Stimulated activated CD8-positive, alpha-beta memory T cell treated with anti-CD3 and anti-CD28 coated beads, Interleukin-2, amount 100 ng/mL, for 48 hours (primary cell): ENCODE measurements at places on chromosomes 7 and 10.

DNA sequence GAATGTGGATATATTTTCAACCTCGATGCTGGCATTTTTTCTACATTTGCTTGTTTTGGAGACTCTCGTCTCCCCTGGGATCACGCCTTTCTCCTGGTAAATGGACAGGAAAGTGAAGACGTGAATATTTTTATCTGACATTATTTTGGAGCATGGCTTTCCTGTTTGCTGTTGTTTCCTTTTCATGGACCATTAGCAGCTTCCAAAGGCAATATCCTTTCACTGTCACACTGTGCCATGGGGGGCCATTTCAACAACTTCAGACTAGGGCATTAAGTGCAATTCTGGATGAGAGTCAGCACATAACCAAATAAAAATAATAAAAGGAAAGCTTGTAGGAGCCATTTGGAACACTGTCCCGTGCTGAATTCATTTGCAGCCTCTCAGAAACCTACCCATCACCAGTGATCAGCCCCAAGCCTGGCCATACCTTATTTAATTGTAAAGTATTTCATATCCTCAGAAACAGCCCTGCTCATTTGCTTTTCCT is 75.9 kb upstream of the NEUROD6 start:
- DNase-seq, result no peak

DNA sequence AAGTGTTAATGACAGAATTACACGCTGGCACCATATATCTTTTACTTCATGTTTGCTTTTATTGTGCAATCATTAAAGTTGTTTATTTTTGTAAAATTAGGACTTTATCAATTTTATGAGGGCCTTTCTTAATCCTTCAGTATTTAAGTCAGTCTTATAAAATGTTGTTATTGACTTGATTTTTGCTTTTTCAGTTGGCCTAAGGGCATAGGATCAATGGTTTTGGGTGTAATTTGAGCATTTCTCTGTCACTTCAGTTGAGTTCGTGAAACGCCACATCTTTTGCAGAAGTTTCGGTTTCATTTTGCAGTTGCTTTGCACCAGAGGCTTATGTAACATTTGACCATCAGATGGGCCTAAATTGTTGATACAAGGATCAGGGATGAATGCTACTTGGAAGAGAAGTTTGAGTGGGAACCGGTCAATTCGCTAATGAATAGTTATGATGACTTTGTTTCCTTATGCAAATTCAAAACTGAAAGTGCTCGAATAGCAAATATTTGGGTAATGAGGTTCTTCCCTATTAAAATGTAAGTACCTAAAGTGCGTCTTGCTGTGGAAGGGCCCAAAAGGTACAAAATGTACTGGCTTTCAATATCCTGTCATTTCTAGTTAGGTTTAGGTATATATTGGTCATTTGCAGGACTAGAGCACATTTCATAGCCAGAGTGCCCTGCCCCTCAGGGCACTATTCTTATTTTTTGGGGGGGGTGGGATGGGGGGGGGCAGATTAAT is 340.9 kb downstream of the LRMDA start:
- DNase-seq, result no peak

DNA sequence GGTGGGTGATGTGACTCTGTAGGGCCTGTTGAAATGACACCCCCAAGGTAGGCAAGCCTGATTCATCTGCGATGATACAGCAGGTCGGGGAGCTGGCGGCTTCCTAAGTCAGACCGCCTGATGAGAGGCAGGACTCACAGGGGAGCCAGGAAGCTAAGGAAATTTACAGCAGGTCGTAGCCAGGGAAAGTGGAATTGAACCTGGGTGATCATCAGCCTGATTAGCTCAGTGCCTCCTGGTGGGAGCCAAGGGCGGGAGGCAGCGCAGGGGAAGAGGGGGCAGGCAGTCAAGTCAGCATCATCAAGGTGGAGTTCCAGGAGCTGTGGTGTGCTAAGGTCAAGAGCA is 18.5 kb upstream of the TRIM56 start:
- no peak for DNase-seq

- no peak for DNase-seq
Observed at GRCh38 chr7:92778972-92779371, 57.4 kb downstream of the CDK6 start.

GRCh38 chr10:21507150-21507549 is 18.3 kb downstream of the SKIDA1 start:
- no peak for DNase-seq

DNA sequence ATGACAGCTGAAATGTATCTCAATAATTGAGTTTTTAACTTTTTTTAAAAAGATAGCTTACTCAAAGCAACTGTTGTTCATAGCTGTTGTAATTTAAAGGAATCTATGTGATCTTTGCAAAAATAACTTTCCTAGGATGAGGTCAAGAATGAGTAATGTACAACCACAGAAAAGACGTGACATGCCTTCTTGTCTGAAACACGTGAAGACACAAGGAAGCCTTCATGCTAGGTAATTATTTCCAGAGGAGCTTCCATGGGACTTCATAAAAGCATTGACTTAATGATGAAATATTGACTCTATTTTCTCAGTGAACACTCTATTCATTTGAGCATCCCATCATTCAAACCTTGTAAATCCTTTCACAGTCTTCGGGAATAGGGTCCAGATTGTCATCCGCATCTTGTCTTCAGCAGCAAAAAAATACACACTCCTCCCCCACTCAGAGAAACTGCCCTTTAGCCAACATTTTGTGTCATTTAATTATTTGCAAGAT is 528.0 kb downstream of the NRG3 start:
- no peak for DNase-seq

GRCh38 chr7:118040562-118040961 is 143.4 kb upstream of the LSM8 start:
- DNase-seq, result no peak

GRCh38 chr7:101179117-101179516 is 976 bp downstream of the NAT16 start:
- no peak for DNase-seq

GRCh38 chr10:70886921-70887665 is 1.3 kb downstream of the PCBD1 start:
- no peak for DNase-seq

GRCh38 chr10:88169037-88169319 is 305.6 kb downstream of the PTEN start:
- DNase-seq, result no peak

DNA sequence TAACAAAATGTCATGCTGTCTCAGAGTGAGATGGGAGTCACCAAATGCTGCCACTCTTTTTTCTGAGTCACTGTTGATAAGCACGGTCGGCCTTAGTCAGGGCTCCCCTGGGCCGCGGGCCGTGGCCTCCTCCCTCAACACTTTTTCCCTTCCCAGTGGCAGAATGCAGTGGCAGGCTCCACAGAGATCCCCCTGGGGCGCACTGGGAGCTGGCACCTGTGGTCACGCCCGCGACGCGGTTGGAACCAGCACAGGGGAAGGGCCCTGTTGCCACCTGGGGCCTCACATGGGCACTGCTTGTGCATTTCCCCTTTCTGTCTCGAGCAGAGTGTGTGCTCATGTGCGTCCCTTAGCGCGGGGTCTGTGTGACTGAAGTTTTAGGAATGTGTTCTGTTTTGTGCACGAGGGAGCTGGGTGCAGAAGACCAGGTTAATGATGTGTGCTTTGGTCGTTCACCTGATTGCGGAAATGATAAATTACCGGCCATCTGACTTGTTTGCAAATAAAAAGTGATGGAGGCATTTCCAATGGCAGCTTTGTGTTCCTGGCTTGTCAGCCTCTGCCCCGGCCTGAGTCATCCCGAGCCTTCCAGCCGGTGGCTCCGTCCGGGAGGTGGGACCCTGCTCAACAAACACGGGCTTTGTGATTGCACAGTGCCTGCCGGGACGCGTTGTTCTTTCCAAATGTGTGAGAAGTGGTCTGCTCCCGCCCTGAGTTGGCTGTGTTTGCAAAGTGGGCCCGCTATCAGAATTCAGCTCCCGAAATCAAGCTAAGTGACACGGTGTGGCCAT is 100.7 kb downstream of the NKX6-2 start:
- no peak for DNase-seq

GRCh38 chr7:18049262-18049661 is 21.6 kb upstream of the PRPS1L1 start:
- no peak for DNase-seq

- peak; percentile 46 for DNase-seq
Observed at GRCh38 chr7:148699024-148699781, 500 bp downstream of the CUL1 start.

- DNase-seq, result no peak
Observed at GRCh38 chr7:138865843-138866242, 67.8 kb upstream of the ATP6V0A4 start.

GRCh38 chr10:97498841-97499560 is at the start of gene UBTD1:
TSS of gene UBTD1 (plus strand) at chr10:97498924. CDS start at chr10:97499204, 280 bp downstream.
- peak; percentile 6 for DNase-seq

DNA sequence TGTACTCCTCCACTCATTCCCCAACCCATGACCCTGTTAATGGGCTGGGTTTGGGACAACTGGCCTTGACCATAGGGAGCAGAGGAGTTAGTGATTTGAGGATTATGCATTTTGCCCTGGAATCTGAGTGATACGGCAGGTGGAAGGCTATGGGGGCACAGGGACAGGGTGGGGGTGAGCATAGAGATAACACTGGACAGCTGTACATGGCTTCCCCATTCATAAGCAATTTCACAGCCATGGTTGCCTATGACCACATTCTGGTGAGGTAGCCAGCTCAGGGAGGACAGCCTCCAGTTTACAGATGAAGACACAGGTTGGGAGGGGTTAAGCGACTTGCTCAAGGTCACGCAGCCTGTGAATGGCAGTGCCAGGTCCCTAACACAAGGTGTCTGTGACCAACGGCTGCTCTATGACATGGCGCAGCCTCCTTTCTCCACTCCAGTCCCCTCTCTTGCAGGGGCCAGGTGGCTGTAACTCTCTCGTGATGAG is 319.5 kb downstream of the PLXNA4 start:
- no peak for DNase-seq

- no peak for DNase-seq
Observed at GRCh38 chr10:36425131-36425797, 700.1 kb upstream of the ANKRD30A start.

GRCh38 chr10:78721231-78721630 is 347.5 kb upstream of the ZMIZ1 start:
- no peak for DNase-seq

- no peak for DNase-seq
Observed at GRCh38 chr10:69757553-69758309, 44.0 kb upstream of the COL13A1 start.

GRCh38 chr7:112252141-112252540 is 45.6 kb downstream of the ZNF277 start:
- no peak for DNase-seq

DNA sequence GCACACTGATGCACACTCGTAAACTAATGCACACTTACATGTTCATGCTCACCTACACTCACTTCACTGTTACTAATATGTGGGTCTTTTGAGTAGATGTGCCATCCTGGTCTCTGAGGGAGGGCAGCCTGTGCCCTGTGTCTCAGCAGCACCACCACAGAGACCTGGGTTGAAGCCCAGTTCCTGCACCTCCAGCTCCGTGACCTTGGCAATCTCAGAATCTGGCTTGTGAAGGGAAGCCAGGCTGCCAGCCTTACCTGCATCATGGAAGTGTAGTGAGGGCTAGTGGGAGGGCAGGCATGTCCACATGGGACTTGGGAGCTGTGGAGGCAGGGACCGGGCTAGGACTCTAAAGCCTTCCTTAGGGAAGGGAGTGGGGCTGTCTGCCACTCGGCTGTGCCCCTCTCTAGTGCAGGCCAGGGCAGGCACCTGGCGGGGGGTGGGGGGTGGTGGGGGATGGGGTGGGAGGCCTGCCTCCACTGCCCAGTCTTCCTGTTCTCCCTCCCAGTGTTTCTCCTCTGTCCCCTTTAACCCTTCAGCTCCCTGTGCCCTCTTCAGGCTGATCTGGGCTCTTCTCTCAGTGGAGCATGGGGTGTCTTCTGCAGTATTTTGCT is 8.1 kb downstream of the ADCY1 start:
- DNase-seq, result no peak

- no peak for DNase-seq
Observed at GRCh38 chr7:44220046-44220357, 19.2 kb downstream of the YKT6 start.

- no peak for DNase-seq
Observed at GRCh38 chr10:43605850-43606322, 352 bp upstream of the ZNF485 start.

GRCh38 chr10:7498111-7498510 is 87.3 kb upstream of the SFMBT2 start:
- DNase-seq, result no peak

- no peak for DNase-seq
Observed at GRCh38 chr10:93850031-93851015, 43.5 kb upstream of the SLC35G1 start.

DNA sequence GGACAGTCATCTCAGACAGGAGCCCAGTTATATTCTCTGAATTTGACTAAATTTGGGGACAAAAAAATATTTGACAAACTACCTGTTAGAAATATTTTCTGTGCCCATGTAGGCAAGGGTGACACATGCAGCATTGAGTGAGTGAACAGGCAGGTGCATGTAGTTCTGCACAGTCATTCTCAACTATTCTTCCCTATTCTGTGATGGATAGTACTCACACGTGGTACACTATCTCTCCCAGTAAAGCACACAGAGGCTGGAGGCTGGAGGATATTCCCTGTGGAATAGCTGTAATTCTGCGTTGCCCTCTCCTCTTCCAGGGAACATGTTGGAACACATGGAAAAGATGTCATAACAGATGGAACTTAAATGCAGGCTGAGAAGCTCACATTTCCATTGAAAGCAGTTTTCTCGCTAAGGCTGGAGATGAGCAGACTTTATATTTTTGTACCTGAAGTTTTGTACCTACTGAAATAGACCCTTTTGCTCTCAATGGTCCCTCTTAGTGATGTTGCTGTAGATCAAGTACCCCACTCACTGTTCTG is 75.0 kb downstream of the GPR141 start:
- no peak for DNase-seq

GRCh38 chr7:142785841-142786250 is 15.1 kb downstream of the PRSS2 start:
- DNase-seq, result no peak

- DNase-seq, result no peak
Observed at GRCh38 chr7:1052031-1052818, 7.9 kb downstream of the GPR146 start.

DNA sequence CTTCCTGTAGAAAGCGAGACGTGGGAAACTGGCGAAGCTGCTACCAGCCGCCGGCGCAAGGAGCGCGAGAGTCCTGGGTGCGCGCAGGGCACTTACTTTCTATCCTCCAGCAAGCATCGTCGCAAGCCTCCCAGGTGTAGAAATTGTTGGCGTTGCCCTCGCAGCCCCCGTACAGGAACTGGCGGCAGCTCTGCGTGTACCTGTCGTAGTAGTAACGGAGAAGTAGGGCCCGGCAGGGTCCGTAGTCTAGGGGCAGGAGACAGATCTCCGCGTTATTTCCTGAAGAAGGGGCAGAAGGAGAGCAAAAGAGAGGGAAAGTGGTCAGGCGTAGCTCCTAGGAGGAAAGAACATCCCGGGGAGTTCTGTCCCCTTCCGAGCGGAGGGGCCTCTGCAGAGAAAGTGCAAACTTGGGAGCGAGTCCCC is 501 bp downstream of the TFPI2 start:
- no peak for DNase-seq

- DNase-seq, result no peak
Observed at GRCh38 chr7:91089382-91089963, 174.8 kb upstream of the FZD1 start.

DNA sequence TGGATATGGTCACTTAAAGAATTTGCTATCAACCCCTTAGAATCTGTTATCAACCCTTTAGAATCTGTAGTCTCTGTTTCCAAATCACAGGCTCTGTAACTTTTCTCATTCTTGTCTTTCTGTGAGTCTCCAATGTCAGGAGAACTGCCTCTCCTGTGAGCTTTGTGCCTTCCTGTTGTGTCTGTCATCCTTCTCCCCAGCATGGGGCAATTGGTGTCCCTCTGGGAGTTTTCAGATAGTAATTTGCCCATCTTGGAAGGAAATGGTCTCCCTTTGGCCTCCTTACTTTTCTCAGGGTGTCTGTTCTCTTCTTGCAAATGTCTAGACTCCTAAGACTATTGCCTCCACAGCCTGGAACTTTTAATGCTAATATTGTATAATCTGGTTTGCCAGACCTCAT is 521.9 kb downstream of the NRG3 start:
- DNase-seq, result no peak
